ENCODE measurements at places on chromosomes 2 and 18.

GRCh38 chr2:239585422-239585821 lies 184.6 kb upstream of the HDAC4 start:
- DNase-seq = no peak

GRCh38 chr2:155663265-155663664 lies 669.3 kb downstream of the NR4A2 start:
- DNase-seq = no peak

GRCh38 chr2:168604252-168604651 lies 148.2 kb downstream of the CERS6 start:
- no peak for DNase-seq

DNA sequence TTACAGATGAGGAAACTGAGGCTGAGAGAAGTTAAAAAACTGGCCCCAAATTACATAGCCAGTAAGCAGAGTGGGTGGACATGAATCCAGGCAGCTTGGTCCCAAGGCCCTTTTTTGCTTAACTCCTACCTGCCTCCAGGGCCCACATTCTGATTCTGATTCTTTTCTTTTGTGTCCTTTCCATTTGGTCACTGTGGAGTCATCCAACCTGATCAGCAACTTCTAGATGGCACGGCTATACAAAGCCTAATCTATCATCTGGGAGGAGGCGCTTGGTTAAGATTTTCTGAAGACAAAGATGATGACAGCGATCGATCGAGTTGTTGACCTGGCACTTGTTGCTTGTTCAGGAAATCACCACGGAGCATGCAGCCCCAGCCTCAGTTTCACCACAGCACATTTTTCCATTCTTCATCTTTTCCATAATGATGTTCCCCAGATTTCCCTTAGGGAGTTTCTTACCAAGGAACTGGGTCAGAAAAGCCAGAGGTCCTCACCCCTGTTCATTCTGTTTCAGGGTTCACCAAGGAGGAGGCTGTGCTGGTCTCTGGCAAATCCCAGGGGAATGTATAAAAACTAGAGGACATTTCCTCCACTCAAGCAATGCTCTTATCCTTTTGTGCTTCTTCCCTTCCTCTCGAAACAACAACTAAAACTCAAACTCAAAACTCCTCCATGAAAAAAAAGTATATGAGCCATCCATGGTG lies 6.9 kb upstream of the IGFBP2 start:
- DNase-seq = no peak

GRCh38 chr2:110126906-110127305 lies 11.3 kb upstream of the MALL start:
- DNase-seq = no peak

- no peak for DNase-seq
Measured at GRCh38 chr2:152583512-152584229, 133.6 kb downstream of the PRPF40A start.

GRCh38 chr2:178881075-178881474 lies 73.9 kb upstream of the TTN start:
- DNase-seq = no peak

DNA sequence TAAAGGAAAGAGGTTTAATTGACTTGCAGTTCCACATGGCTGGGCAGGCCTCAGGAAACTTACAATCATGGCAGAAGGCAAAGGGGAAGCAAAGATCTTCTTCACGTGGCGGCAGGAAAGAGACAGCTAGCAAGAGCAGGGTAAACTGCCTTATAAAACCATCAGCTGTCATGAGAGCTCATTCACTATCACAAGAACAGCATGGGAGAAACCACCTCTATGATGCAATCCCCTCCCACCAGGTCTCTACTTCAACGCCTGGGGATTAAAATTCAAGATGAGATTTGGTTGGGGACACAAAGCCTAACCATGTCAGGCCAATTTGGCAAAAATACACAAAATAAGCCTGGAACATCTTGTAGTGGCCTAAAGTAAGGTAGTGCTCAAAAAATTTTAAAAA lies 152.6 kb downstream of the COL6A3 start:
- DNase-seq = no peak

DNA sequence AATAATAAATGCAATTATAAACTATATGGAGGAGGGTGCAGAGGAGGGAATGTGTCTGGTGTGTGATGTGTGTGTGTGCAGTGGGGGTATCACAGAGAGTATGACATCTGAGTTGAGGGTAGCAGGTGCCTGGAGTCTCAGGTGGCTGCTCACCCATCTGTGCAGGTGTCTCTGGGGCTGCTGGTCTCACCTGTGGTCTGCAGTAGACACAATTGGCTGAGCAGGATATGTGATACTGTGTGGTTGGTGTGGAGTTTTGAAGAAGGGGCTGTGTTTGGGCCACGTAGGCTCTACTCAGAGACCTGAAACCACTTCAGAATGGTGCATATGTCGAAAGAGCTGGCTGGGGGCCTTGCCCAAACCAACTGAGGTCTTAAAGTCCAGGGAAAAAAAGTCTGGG lies 17.0 kb downstream of the FABP1 start:
- no peak for DNase-seq

DNA sequence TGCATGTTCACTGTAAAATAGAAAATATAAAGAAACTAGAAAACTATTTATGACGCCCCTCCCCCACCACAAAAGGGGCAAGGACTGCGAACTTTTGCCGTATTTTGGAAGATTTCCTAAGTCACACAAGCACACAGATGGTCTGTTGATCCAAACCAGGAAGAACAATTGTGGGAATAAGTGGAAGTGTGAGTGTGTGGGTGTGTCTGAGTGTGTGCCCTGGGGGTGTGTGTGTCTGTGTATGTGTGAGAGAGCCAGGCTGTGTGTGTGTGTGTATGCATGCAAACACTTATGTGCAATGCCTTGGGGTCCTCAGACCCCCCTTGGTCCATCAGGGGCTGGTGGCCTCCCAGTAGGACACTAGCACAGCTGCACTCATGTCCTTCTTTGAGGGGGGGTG lies 43.1 kb downstream of the HPCAL1 start:
- DNase-seq = no peak

GRCh38 chr2:138201286-138201685 lies 237.0 kb downstream of the HNMT start:
- DNase-seq = no peak

DNA sequence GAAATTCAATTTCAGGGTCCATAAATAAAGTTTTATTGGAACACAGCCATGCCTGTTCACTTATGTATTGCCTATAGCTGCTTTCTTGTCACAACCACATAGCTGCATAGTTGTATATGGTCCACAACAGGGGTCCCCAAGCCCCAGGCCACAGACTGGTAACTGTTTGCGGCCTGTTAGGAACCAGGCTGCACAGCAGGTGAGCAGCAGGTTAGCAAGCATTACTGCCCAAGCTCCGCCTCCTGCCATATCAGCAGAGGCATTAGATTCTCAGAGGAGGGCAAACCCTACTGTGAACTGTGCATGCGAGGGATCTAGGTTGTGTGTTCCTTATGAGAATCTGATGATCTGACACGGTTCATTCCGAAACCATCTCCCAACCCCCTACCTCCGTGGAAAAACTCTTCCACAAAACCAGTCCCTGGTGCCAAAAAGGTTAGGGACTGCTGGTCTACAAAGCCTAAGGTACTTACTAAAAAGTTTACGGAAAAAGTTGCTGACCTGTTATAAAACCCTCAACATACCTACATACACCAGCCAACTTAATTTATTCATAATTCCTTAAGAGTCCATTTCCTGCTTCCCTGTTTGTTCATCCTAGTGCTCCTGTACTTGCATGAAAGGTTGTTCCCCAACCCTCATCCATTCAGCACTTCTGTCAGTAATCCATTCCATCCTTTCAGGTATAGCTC lies 40.1 kb downstream of the NDUFAF7 start:
- no peak for DNase-seq

DNA sequence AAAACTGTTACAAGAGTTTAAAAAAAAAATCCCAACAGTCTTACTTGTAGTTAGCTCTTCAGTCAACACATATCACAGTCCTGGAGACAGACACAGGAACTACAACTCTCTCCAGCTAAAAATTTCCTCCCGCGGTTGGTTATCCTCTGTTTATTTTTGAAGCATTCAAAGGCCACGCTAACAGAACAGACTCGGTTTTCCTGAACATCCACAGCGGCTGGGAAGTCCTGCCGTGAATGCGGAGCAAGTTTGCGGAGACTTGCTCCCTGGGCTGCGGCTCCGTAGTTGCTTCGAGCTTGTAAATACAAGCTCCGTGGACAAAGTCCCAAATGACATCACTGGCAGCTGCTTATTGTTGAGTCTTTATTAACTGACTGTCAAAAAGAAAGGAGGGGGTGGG lies at the start of gene NCKAP5:
TSS of gene NCKAP5 (minus strand) at position 292 of the 400 bp plus-strand sequence. CDS start 50,937 bp downstream, outside the sequence.
- DNase-seq = no peak

- DNase-seq = no peak
Measured at GRCh38 chr2:60447943-60448342, 105.5 kb downstream of the BCL11A start.

- no peak for DNase-seq
Measured at GRCh38 chr18:28905509-28905908, 728.6 kb upstream of the CDH2 start.

DNA sequence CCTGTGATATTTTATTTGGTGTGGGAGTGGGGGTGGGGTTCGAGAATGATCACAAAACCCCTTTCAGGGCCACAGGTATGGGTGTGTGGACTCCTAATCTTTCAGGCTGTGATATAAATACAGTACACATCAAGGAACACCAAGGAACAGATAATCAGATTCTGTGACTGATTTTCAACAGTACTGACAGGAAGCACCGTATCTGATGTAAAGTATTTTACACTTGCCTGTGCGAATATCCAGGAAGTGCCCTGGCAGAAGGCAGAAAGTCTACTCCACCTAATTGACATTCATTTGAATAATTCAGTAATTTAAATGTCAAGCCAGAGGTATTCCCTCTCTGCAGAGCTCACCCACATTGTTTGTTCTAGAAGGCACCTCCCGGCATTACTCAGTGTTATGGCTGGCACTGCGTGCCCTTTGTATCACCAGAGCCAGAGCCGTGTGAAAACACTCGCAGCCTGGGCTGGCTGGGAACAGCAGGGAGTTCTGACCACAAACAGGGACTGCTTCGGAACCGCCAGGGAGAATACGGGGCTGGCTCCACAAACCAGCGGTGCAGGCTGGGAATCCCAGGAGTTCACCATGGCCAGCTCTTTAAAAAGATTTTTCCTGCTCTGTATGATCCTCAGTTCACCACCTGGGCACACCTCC lies 91.8 kb downstream of the ACVR1 start:
- DNase-seq = no peak

DNA sequence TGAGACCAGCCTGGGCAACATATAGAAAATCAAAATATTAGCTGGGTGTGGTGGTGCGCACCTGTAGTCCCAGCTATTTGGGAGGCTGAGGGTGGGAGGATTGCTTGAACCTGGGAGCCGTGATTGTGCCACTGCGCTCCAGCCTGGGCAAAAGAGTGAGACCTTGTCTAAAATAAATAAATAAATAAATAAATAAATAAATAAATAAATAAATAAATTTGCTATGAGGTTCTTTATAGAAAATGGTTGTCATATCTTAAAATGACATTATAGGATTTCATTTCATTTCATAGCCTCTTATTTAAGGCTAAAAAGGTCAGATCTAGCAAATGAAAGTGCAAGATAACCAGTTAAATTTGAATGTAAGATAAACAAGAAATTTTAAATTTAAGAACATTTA lies 193.0 kb downstream of the NAPG start:
- no peak for DNase-seq

DNA sequence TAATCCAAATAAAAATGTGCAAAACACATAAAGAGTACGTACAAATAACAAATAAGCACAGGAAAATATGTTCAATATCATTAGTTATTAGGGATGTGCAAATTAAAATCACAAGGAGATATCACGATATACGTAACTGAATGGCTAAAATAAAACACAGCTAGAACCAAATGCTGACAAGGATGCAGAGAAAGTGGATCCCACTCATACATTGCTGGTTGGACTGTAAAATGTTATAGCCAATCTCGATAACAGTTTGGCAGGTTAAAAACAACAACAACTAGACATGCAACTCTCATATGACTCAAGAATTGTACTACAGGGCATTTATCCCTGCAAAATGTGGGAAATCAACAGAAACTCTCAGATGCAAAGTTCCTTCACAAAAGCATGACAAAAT lies 553.9 kb downstream of the ADCYAP1 start:
- DNase-seq = no peak

DNA sequence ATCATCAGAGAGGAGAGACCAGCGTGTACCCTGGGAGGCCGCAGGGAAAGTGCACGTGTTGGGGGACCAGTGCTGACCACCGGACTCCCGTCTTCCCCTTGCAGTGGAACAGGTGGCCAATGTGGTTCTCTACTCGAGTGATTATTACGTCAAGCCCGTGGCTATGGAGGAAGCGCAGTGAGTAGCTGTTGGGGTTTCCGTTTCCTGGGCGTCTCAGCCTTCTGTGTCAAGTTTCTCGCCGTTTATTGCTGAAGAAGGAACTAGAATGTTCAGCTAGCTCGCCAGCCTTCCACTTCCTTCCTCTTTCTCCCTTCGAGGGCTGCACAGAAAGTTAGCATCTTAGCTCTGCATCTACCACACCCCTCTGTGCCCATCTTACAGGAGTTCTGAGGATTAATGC lies 22.8 kb upstream of the DGKD start:
- no peak for DNase-seq
